ENCODE measurements at places on chromosomes 11 and 22.
A peak's percentile ranks its signal among the peaks of the same experiment; 100 is the strongest.

- no peak for DNase-seq
Observed at GRCh38 chr22:30158277-30158676, 78.0 kb downstream of the HORMAD2 start.

GRCh38 chr11:78737301-78737700, 162.6 kb upstream of the NARS2 start:
- no peak for DNase-seq

- no peak for DNase-seq
Observed at GRCh38 chr22:42492323-42492690, 27.3 kb downstream of the RRP7A start.

GRCh38 chr22:36311386-36312085, 58.6 kb downstream of the APOL1 start:
- DNase-seq: no peak

- DNase-seq: no peak
Observed at GRCh38 chr11:70073871-70074371, 4.2 kb upstream of the ANO1 start.

GRCh38 chr22:46653596-46653995, 33.4 kb downstream of the GRAMD4 start:
- no peak for DNase-seq

DNA sequence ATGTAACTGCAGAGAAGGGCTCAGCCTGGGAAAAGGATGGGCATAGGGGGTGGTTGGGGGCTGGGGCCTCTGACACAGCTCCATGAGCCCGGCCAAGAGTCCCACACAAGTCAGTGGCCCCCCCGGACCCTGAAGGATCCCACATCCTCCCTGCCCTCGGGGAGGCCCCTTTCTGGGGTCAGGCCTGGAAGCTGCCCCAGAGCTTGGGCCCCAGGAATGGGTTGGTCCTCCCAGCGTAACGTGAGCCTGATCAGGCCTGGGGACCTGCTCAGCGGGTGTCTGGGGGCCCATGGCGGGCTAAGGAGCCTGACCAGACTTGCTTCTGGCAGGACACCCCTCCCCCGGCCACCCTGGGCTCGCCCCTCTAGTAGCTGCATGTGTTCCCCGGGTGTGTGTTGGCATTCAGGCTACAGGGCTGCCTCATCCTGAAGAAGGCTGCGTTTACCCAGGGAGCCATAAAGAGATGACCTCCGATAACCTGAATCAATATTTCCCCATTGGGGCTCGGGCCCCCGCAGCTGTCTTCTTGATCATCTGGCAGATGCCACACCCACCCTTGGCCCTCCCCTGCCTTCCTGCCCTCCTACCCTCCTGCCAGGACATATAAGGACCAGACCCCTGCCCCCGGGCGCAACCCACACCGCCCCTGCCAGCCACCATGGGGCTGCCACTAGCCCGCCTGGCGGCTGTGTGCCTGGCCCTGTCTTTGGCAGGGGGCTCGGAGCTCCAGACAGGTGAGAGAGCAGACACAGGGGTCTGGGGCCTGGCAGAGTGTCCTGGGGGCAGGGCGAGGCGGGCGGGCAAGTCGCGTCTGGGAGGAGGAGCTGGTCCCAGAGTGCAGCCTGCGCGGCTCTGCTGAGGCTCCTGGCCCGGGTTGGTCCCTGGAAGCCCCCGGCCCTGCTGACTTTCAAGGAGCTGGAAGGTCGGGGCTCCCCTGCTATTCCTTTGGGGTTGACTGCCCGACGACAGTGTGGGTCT, at the start of gene MUC2:
TSS of gene MUC2 (plus strand) at position 631 of the 978 bp plus-strand sequence.
- no peak for DNase-seq

DNA sequence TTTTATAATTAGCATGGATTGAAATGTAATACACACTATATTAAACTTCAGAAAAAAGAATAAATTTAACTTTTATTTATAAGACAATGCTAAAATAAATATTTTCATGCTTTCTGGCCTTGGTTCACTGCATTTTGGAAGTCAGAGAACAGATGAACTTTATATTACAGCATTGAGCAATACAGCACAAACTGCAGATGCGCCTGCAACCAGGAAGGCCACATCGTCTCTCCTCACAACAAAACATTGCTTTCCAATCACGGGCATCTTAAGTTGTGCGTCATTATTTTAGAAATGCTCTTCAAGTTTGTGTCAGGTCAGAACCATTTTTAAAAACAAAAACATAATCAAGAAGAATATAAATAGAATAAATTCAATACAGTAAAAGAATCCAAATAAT, 89.3 kb upstream of the CEP126 start:
- no peak for DNase-seq

DNA sequence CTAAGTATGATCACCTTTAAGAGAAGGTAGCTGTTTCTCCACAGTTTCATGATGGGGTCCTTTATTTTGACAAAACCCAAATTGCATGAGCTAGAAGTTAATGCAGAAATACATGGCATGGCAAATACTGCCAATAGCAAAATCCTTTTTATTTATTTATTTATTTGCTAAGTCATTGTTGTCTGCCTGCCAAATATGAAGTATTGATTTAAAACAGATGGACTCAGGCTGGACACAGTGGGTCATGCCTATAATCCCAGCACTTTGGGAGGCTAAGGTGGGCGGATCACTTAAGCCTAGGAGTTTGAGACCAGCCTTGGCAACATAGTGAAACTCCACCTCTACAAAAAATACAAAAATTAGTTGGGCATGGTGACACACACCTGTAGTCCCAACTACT, 52.4 kb downstream of the LARGE2 start:
- peak; percentile 8 for DNase-seq

- no peak for DNase-seq
Observed at GRCh38 chr22:17523925-17524324, 39.4 kb upstream of the SLC25A18 start.

GRCh38 chr11:105372206-105372605, 232.6 kb upstream of the CARD18 start:
- no peak for DNase-seq

GRCh38 chr11:18650859-18651557, 16.9 kb upstream of the SPTY2D1 start:
- DNase-seq: no peak

DNA sequence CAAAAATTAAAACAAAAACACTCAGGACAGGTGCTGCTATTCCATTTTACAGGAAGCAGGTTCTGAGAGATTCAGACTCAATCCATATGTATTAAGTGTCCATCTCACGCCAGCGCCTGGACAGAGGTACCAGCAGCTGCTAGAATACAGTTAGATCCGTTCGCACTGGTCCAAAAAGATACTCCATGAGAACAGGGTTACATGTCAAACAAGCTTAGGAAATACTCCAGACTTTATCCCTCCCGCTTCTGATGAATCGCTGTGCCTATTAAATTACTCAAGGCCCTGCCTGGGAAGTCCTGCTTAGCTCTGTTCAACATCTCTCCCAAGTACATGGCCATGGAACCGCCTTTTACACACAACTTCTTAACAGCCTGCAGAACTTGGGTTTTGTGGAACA, 50.2 kb upstream of the SLC35C1 start:
- DNase-seq: no peak

DNA sequence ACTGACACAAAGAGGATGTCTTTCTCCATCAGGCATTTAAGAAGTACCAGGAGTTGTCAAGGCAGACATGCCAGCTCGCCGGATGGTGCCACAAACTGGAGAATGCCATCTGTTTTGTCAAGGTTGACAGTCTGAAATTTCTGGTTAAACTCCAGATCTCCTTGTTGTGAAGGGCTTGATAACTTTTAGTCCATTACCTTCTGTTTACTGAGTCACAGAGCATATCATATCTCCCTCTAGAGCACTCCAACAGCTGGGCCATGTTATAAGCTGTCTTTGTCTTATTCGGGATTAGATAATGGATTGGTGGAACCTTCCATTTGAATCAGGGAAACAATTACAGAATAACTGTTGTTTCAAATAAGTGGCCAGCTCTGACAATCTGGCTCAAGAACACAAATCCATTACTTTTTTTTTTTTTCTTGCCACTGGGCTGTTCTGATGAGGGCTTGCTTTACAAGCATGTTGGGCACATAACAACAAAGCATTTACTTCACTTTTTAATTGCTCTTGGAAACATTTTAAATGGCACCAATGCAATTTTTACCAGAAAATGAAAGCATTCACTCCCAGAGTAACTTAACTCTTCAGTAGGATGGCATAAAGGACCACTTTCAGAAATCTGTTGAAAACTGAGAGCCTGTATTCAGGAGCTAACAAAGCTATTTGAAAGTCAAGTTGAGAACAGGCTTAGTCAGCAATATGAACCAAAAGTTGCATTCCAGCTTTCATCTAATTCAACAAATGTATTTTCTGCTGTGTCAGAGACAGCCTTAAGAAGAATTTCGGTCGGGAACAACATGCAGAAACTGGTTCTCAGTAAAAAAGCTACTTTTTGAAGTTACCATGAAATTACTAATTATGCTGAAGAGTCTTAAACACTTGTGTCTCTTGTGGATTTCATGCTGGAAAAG, 227.6 kb upstream of the PITPNB start:
- no peak for DNase-seq

GRCh38 chr11:5603326-5603725, 6.9 kb downstream of the TRIM6 start:
- DNase-seq: no peak

DNA sequence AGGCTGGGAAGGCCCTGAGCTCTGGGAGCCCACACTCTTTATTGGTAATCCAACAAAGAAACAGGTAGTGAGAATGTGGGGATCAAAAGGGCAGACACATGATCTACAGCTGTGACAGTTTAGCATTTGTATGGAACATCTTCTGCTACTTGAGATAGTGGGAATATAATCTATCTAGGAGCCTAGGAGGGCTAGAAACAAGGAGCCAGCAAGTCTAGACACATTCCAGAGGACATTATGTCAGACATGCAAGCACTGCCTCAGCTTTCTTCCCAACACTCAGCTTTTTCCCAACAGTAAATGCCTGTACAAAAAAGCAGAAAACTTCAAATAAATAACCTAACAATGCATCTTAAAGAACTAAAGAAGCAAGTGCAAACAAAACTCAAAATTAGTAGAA, 1150.6 kb upstream of the RAG2 start:
- no peak for DNase-seq

DNA sequence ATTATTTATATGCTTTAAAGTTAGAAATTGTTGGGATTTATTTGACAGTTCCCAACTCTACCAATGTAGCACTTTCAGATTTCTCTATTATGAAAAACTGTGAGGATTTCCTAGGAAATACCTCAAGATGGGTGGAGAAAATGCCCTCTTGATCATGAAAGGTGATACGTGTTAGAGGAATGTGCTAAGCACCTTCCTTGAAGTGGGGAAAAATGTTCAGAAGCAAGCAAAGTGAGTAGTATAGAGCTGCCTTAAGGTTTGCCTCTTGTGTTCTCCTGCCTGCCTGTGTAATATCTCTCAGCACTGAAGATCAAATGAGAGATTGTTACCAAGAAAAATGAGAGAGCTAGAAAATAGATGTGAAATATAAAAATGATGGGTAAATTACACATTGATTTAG, 58.2 kb downstream of the YAP1 start:
- no peak for DNase-seq

GRCh38 chr22:28021116-28021997, 102.3 kb upstream of the PITPNB start:
- DNase-seq: no peak

DNA sequence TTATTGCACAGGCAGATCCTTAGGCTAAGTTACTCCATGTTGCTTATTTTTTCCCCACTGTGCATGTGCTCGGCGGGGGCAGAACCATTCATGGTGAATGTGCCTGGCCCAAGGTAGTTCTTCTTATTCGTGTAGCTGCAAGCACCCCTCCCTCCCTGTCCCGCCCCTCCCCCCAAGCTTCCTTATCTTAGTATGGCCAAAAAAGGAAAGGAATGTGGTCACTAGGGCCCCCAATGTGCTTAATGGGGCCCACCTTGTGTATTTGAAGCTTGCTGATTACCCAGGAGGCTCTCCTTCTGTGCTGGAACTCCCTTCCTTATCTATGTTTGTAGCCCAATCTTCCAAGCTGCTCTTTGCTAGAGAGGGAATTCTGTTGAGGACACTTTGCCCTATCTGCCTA, 1259.7 kb upstream of the RAG2 start:
- DNase-seq: no peak
